Left ventricle myocardium superior (tissue), 1 donor: ENCODE measurements at places on chromosomes 1 and 21. TPM values are rescaled to one million over a fixed set of nuclear protein-coding genes. Genes with fewer than 3 reads are reported as not detected.

- DNase-seq = no peak
These were observed 27.9 kb downstream of the LRRC8B start for GRCh38 chr1:89552471-89553081.

DNA sequence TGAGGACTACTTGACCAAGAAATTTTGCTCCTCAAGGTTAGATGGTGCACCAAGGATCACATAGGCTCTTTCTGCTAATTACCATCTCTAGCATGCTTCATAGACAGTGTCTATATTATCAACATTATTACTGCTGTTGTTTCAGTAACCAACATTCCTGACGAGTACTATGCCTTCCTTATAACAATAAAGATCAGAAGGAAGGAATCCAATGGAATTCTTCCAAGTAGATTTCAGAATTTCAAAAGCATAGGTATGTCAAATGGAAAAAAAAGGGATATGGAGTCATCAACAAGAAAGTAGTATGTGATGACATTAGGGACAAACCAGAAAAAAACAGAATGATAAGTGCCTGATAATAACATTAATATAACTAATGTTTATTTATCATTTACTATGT, 39.6 kb upstream of the LPGAT1 start:
- no peak for DNase-seq

DNA sequence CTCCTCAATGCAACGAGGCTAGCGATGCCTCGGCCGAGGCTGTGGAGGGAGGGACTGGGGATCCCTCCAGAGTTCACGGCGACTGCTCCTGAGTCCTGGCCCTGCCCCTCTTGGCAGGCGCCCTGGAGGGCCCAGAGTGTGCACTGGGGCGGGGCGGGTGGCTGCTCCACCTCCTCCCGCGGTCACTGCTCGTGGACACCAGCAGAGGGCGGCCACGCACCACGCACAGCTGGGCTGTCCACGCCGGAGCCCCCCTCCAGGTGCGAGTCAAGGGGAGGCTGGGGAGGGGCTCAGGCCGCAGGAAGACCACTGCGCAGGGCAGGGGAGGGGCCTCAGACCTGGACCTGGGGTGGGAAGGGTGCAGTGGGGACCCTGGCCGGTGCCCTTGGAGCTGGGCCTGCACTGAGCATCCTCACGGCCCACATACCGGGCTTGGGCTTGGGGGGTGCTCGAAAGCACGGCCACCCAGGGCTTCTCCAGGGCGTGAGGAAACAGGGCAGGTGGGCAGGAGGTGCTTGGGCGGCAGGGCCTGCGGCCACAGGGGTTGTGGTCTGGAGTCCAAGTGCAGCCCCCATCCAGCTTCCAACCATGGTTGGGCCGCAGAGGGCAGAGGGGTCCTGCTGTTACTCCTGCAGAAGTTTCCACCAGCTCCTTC, 20.6 kb upstream of the TTC34 start:
- DNase-seq = peak; percentile 69

SLC9C2 gene
- not detected for total RNA-seq

GRCh38 chr1:186283374-186283773, 91.7 kb downstream of the TPR start:
- no peak for DNase-seq

DNA sequence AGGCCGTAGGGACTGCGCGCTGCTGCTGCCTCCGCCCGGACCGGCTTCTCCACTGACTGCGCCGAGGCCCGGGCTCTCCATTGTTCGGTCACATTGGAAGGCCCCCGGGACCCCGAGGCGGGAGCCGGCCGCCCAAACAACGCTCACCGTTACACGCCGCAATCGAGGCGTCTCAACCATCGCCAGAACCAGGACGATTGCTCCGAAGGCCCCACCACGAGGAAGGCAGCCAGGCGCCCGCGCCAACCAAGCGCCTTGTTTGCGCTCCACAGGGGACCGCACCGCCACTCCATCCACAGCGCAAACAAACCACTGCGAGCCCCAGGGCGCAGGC, 595 bp downstream of the GLUL start:
- no peak for DNase-seq

DNA sequence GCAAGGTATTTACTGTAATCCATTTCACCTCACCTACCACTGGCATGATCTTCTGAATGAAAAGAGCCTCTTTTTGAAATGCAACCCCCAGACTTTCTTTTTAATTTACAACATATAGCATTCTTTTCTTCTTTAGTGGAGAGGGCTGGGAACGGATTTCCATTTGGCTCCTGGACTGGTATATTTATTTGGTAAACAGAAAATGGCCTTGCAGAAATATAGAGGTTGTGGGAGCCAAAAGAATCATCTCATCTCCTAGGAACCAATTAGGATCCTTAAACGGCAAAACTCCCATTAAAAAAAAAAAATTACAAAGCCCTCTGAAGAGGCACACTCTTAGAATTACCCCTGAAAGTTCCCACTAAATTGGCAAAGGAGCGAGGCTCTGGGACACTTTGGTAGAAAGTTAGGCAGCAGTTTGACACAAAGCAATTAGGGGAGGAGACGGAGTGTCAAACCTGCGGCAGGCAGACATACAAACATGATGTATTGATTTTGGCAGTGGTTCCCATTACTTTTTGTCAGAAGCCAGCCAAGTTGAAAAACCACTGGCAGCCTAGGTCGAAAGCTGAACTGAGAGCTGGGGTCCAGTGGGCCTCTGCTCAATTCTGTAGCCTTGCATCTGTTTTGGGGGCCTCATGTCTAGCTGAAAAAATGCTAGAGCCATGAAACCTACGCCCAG, 135.1 kb upstream of the MAGI3 start:
- no peak for DNase-seq

EPHA8 gene
- total RNA-seq = not detected

DNA sequence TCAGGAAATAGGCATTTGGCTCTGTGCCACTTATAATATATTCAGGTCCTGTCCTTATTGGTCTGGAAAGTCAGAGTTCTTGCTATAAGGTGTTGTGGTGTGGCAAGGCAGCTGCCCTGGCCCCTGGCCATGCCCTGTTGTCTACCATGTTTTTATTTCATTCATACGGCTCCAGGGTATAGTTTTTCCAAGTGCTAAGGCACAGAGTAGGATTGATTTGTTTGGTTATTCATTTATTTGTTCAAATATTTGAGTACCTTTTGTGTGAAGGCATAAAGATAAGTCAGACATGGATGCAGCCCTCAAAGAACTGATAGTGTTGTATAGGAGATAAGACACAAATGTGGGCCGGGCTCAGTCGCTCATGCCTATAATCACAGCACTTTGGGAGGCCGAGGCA, 10.1 kb downstream of the ZBTB8B start:
- DNase-seq = no peak

OLIG2 gene
- total RNA-seq = not detected

DNA sequence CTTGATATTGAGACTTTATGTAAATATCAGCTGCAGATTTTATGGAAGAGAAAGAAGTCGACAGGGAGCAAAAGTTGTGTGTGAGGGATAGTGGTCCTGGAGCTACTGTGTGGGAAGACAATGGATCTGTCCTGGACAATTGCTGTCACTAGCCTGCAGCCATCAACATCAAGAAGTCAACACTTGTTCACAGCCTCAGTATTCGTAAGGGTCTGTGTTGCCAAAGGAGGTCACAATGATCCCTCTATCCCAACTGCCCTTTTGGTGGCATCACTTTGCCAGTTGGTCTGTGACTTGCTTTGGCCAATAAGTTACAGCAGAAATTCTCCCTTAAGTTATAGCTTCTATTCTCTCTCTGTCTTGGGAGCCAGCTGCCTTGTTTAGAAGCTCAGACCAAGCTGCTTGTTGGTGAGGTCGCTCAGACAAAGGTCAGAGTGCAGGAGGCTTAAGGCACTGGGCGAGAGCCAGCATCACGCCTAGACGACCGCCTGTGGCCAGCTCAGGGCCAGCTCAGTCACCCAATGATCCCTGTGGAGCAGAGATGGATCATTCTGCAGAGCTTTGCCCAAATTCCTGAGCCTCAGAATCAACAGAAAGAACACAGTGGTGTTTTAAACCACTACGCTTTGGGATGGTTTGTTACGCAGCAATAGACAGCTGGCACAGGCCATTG, 134.9 kb downstream of the RHOU start:
- DNase-seq = no peak

- DNase-seq = peak; percentile 88
These were observed 40.1 kb downstream of the SLC2A7 start for GRCh38 chr1:8985915-8986813.

GRCh38 chr1:2044510-2045319, 5.5 kb upstream of the PRKCZ start:
- DNase-seq = peak; percentile 87

- DNase-seq = no peak
These were observed 8.9 kb upstream of the RBM34 start for GRCh38 chr1:235169986-235170385.

CLIC4 gene
- 358 TPM for total RNA-seq

- DNase-seq = no peak
These were observed 169.5 kb upstream of the DPYD start for GRCh38 chr1:98090351-98090750.

DNA sequence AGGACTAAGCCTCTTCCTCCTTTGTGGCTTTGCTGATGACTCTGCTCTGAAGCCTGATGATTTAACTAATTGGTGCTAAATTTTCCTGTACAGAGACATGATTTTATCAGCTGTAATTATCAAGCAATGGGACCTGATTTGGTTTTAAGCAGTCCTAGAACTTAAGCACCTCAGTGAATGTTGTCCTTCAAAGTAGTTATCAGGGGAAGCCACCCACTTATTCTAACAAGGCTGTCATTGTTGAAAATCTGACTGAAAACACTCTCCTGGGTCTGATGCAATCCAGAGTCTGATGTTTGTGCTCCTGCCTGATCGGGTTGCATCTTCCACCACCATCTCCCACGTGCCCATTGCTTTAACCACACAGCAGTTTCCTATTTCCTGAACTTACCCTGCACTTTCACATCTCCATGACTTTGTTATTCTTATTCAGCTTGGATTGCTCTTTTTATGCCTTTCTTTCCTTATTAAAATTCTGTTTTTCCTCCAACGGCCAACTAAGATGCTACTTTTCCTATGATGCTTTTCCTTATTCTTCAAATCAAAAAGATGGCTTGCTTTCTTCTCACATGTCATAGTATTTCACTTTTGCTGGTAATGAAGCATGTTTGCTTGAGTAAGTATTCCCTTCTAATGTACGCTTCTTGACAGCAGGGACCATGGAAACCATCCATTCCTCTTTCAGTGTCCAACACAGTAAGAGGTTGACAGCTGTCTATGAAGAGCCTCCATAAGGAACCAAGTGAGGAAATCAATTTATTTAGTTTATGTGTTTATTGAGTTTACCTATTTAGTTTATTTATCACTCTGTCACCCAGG, 55.0 kb downstream of the S1PR1 start:
- no peak for DNase-seq

DNA sequence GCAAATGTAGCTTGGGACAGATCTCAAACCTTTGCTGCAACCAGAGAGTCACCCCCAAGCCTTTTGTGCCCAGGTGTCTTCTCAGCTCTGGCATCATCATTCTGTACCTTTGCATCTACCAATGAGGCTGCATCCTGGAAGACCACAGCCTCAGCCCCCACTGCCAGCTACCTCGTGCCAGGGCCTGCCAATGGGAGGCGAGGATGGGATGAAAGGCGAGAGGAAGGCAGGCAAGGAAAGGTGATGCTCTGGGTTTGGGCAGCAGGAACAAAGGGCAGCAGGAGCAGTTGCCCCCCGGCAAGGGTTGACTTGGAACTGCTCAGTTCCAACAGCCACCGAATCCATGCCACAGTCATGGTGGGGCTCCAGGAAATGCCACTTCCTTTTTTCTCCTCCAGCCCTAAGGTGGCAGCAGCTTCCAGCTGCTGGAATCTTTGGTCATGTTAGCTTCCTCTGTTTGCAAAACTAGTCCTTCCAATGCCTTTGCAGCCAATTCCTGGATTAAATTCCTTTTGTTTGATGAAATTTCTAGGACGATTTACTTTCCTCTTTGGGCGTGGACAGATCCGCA, 651.6 kb downstream of the NPHP4 start:
- no peak for DNase-seq

CFH gene
- 27.8 TPM for total RNA-seq
